ENCODE measurements at places on chromosomes 1 and 21.

GRCh38 chr1:44511769-44512168, 106.7 kb downstream of the RNF220 start:
- DNase-seq = no peak

- no peak for DNase-seq
These were observed 64.4 kb downstream of the HSPA13 start for GRCh38 chr21:14318578-14318977.

- DNase-seq = no peak
These were observed 271.1 kb downstream of the PTPRC start for GRCh38 chr1:198909973-198910372.

GRCh38 chr1:204042516-204042915, 30.4 kb upstream of the SOX13 start:
- DNase-seq = no peak

- no peak for DNase-seq
These were observed 6.0 kb downstream of the FGGY start for GRCh38 chr1:59302871-59303270.

DNA sequence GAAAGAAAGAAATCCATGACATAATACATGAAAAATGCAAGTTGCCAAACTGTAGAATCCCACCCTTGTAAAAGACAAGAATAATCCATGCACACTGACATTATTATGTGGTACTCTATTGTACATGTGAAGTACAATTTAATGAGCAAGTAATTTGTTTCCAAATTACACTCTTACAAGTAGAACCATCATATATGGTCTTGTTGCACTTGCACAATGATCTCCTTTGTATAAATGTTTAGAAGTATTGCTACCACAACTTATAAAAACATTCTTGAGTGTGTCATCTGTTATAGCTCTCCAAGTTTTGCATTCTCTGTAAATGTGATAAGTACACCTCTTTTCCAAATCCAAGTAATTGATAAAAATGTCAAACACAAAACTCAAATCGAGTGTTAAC, 29.1 kb upstream of the ZNF281 start:
- DNase-seq = no peak

- no peak for DNase-seq
These were observed 430.6 kb downstream of the KIF26B start for GRCh38 chr1:245585252-245585959.

DNA sequence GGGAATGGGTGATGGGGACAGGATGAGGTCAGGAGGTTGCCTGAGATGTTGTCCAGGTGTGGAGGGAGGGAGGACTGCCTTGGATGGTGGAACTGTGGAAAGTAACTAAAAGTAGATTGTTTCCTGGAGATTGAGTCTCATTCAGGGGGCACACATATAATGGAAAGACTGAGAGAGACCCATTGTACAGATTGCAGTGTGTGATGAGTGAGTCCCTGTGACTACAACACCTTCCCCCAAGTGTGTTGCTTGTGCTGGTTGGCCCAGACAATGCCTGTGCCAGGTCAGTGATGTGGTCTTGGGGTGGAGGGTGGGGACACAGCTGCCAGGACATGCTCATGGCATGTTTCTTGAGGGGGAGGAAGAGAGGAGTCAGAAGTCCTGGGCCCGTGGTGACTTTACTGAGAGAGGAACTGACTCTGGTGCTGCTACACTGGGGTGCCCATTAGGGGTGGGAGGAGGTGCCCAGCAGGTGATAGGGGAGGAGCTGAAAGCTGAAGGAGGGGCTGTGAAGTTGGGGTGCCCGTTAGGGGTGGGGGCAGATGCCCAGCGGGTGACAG, 5.2 kb downstream of the SNAP47 start:
- DNase-seq = no peak

DNA sequence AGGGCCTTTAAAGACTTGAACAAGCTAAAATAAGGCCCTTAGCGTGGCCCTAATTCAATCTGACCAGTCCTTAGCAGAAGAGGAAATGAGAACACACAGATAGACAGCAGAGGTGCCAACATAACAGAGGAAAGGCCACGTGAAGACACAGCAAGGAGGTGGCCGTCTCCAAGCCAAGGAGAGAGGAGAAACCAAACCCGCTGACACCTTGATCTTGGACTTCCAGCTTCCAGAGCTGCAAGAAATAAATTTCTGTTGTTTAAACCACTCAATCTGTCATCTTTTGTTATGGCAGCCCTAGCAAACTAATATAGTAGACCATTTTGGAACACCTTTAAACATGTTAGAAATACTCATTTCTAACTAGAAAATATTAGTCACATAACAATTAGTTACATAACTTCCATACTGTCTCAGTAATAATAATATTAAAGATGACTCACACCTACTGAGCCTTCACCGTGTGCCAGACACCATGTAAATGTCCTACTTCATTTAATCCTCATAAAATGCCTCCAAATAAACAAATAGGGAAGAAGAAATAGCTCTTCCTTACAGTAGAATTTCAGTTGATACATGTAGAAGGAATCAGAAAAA, 47.9 kb downstream of the S1PR1 start:
- no peak for DNase-seq

GRCh38 chr1:194069831-194070218, 883.4 kb upstream of the B3GALT2 start:
- no peak for DNase-seq

- peak; percentile 56 for DNase-seq
These were observed 1.0 kb downstream of the PDXK start for GRCh38 chr21:43719748-43720538.

DNA sequence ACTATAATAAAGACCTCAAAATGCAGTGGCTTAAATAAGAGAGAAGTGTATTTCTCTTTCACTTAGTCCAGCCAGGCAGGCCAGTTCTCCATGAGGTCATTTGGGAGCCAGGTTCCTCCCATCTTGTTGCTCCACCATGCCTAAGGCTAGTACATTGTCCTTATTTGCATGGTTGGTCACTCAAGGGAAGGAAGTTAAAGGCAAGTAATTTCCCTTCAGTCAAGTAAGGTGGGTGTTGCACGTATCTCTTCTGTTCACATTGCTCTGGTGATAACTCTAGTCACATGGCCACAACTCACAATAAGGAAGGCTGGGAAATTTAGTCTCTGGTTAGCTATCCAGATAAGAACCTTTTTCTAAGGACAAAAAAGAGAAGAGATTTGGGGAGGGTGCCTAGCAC, 27.2 kb upstream of the TADA1 start:
- no peak for DNase-seq

- peak; percentile 10 for DNase-seq
These were observed 77.6 kb upstream of the RGS18 start for GRCh38 chr1:192080684-192081083.

GRCh38 chr1:92070892-92071291, 4.3 kb downstream of the SETSIP start:
- no peak for DNase-seq

DNA sequence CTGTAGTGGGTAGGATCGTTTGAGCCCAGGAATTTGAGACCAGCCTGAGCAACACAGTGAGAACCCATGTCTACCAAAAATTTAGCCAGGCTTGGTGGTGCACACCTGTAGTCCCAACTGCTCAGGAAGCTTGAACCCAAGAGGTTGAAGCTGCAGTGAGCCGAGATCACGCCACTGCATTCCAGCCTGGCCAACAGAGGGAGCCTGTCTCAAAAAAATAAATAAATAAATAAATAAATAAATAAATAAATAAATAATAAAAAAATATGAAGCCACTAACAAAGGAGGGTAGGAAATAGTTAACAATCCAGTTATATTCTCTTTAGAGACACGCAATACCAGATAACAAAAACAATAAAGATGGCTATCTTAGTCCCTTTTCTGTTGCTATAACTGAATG, 11.9 kb upstream of the CBR3 start:
- DNase-seq = no peak

GRCh38 chr1:205597691-205598314, 34.0 kb downstream of the ELK4 start:
- no peak for DNase-seq

GRCh38 chr1:207787776-207788175, 35.9 kb downstream of the CD46 start:
- DNase-seq = no peak
